Type B pancreatic cell (in vitro differentiated cells): ENCODE measurements at places on chromosomes 3 and 15. TPM values are rescaled to one million over a fixed set of nuclear protein-coding genes. Genes with fewer than 3 reads are reported as not detected.
A peak's percentile ranks its signal among the peaks of the same experiment; 100 is the strongest.

GRCh38 chr3:15102256-15102655 is 3.3 kb upstream of the RBSN start:
- peaks cover 14% of the 10 kb centered on the region for H3K4me1 ChIP-seq
- peaks cover 4% of the 10 kb centered on the region for H3K36me3 ChIP-seq
- no peak overlapping the region for H3K4me3 ChIP-seq
- H3K27me3 ChIP-seq = peaks cover 7% of the 10 kb centered on the region
- H3K27ac ChIP-seq = no peak overlapping the region

GRCh38 chr15:35479423-35479822 is 66.5 kb downstream of the DPH6 start:
- peaks cover 32% of the 10 kb centered on the region for H3K4me1 ChIP-seq
- no peak for DNase-seq
- H3K4me3 ChIP-seq = no peak overlapping the region
- H3K27ac ChIP-seq = no peak overlapping the region
- peaks cover 7% of the 10 kb centered on the region for H3K36me3 ChIP-seq

DNA sequence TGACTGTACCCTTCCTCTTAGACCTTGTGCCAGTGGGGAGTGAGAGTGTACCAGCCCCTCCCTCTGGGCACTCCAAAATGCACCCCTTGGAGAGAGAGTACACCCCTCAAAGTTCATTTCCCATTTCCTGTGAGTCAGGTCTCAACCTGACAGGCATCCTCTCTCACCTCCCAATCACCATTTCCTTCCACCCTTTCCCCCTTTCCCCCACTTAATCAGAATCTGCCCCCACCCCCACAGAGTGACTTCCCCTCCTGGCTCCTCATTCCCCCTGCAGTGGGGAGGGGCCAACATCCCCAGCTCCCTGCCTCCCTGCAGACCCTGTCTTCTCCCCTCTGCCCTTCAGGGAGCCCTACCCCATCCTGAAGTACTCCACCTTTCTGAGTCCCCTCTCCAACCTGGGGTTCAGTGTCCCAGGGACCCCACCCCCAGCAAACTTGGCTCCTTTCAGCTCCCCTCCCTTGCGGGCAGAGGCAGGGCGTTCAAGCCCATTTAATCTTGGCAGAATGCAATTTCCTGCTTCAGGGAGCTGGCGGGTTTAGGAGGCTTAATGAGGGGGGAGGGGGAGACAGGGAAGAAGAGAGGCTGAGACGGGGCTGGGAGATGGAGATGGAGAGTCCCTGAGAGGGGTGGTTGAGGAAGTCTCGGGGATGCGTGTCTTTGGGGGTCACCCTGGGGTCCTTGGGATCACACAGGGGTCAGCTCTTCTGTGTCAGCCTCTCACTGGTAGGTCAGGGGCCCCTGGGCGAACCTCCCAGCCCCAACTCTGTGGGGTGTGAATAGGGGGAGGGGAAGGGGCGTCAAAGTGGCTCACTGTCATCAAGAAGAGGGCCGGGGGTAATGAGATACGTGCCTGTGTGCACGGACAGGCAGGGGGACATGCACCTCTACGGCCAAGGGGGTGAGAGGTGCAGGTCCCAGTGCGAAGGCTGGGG is 16.6 kb upstream of the SEMA3F start:
- H3K27ac ChIP-seq = peak overlapping the region; percentile 21
- H3K4me3 ChIP-seq = peak overlapping the region; percentile 66
- no peaks in the 10 kb centered on the region for H3K27me3 ChIP-seq
- peaks cover 30% of the 10 kb centered on the region for H3K4me1 ChIP-seq

- DNase-seq = no peak
- no peaks in the 10 kb centered on the region for H3K27me3 ChIP-seq
- H3K4me3 ChIP-seq = peak overlapping the region; percentile 14
- H3K36me3 ChIP-seq = peaks cover 4% of the 10 kb centered on the region
- peak overlapping the region; percentile 90 for H3K27ac ChIP-seq
- H3K4me1 ChIP-seq = peaks cover 14% of the 10 kb centered on the region
Measured at GRCh38 chr15:92616621-92617548, 38.7 kb downstream of the FAM174B start.

- no peak overlapping the region for H3K27ac ChIP-seq
- no peak for DNase-seq
- H3K27me3 ChIP-seq = peaks cover 29% of the 10 kb centered on the region
Measured at GRCh38 chr3:23199649-23200048, 3.5 kb upstream of the UBE2E2 start.

DNA sequence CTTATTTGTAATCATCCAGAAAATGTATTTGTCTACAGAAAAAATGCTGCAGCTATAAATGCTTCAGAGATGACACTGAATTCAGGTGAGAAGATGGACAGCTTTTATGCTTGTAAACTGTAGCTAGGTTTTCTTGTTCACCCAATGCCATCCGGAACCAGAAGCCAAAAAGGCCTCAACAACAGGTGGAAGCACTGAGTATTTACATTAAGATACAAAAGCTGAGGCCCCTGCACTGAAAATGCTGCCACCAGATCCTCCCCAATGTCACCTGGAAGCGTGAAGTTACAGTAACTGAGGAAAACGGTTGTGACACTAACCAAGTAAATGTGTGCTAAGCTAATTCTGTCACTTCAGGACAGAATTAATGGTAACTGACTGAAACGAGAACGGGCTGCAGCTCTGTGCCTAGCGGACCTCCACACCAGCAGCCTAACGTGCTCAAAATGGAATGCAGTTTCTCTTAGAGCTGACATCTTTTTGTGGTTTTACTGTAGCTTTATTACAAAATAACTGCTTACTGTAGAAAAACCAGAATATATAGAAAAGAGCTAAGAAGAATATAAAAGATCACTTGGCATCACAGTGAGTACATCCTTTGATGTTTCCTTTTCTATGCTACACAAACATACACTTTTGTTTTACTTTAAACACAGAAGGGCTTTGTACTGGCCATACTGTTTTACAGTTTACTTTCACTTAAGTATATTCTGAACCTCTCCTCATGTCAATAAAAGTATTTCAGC is 7.6 kb downstream of the CHSY1 start:
- H3K27me3 ChIP-seq = no peaks in the 10 kb centered on the region
- no peak overlapping the region for H3K27ac ChIP-seq
- no peak for DNase-seq
- peaks cover 24% of the 10 kb centered on the region for H3K36me3 ChIP-seq
- peak overlapping the region; percentile 2 for H3K4me3 ChIP-seq
- H3K4me1 ChIP-seq = peaks cover 67% of the 10 kb centered on the region

- DNase-seq = peak; percentile 78
- H3K36me3 ChIP-seq = no peaks in the 10 kb centered on the region
- H3K4me1 ChIP-seq = peaks cover 25% of the 10 kb centered on the region
- peak within 1 kb of the TSS; percentile 87 for H3K4me3 ChIP-seq
- peaks cover 26% of the 10 kb centered on the region for H3K27me3 ChIP-seq
- peak within 1 kb of the TSS; percentile 20 for H3K27ac ChIP-seq
Measured at GRCh38 chr3:21750831-21751391, at the start of gene ZNF385D. Gene ZNF385D, minus strand, starts transcription at chr3:21751210. Its CDS starts 294 bp downstream, at chr3:21750916.

DNA sequence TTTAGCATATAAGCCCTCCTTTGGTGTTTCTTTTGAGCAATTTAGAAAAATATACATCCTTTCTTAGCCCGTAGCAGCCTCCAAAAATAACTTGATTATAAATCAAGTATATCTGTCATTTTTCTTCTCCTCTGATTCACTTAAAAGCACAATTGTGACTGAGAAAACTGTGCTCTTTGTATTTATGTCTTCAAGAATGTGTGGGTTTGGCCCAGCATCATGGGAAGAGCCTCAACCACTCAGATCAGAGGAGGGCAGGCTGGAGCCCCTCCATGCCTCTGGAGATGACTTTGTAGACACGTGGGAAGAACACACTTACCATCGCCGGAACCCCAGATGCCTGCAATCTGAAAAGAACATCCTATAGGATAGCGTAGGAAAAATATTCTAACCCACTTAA is 123.8 kb upstream of the FEZF2 start:
- no peak for DNase-seq
- H3K27ac ChIP-seq = no peak overlapping the region
- H3K36me3 ChIP-seq = no peaks in the 10 kb centered on the region
- H3K27me3 ChIP-seq = peaks cover 3% of the 10 kb centered on the region

Gene DOCK3
- 5.9 and 15.4 TPM in 2 replicates for total RNA-seq

Gene UROC1
- total RNA-seq = not detected in 2 replicates

Gene C15orf61
- total RNA-seq = 6.7 and 8.4 TPM in 2 replicates
